ENCODE measurements at places on chromosomes 5 and 9. TPM values are rescaled to one million over a fixed set of nuclear protein-coding genes. Genes with fewer than 3 reads are reported as not detected.

DNA sequence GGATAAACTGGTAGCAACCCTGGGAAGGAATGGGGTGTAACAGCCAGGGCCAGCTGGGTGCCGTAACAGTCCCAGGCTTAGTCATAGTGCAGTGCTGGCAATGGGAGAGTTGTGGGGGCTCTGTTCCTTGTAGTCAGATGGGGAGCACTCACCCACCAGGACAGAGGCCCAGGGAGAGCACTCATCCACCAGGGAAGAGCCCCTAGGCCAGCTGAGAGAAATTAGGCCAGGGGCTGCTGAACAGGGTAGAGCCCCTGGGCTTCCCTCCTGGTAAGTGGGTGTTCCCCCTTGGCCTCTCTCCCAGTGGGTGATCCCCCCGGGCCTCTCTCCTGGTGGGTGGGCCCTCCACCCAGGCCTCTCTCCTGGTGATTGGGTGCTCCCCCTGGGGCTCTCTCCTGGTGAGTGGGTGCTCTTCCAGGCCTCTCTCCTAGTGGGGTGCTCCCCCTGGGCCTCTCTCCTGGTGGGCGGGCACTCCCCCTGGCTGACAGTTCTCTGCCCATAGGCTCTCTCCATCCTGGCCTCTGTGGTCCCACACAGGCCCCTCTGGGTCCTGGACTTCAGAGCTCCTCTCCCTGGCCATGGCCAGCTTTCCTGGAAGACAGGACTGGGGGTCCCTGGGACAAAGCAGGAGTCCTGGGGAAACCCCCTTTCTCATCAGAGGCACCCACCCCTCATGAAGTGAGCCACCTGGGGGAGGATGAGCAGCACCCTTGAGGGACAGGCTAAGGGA, 13.4 kb downstream of the FGD3 start:
- DNase-seq, result no peak

- no peak for DNase-seq
Measured at GRCh38 chr9:129558551-129559505, 62.1 kb downstream of the C9orf50 start.

DNAJC18 gene
- 69.6 TPM for total RNA-seq

ZSWIM6 gene
- 77.0 TPM for total RNA-seq

DNA sequence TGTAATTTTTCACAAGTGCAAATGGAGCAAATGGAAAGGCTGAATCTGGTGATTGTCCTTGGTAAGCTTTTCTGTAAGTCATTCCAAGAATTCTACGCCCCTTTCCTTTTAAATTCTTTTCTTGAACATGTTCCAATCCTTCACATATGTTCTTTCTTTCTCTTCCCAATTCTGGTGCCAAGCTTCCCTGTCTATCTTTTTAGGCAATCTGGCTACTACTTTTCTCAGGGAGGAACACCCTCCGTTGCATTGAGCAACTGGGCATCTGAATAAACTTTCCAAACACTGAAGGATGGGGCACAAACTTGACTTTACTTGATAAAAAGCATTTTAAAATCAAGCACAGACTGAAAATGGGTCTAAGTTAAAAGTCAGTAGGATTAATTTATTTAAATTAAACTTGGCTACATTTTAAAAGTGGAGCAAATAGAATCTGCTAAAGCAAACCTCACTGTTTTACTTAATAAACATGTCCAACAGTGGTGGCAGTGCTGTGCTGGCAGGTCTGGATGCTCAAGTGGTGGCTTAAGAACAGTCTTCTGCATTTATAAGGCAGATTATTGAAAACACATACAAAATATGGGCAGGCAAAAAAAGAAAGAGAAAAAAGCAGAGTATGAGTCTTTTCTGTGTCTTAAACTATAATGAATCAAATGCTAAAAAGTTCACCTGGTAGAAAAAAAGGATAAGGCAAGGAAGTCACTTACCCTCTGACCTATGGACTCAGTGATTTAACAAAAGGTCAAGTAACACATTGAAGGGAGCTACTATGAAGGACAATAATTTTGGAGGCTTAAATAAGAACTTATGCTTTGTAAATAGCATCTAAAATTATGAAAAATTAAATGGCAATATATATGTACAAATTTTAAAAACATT, 5.4 kb downstream of the ELL2 start:
- DNase-seq, result no peak

- DNase-seq, result no peak
Measured at GRCh38 chr5:88718736-88719135, 164.2 kb downstream of the MEF2C start.

- DNase-seq, result no peak
Measured at GRCh38 chr5:71586052-71586940, 844 bp upstream of the MCCC2 start.
